A549 treated with Hydrocortisone at 1 μM for 4 hours (cell line): ENCODE measurements at places on chromosomes 4 and X. TPM values are rescaled to one million over a fixed set of nuclear protein-coding genes. Genes with fewer than 3 reads are reported as not detected.

SLC16A2 gene
- 17.8 to 25.1 TPM (median 19.9 TPM) in 5 replicates for total RNA-seq

CPE gene
- total RNA-seq: 1.4 to 1.9 TPM (median 1.7 TPM) in 5 replicates

DCK gene
- 13.1 to 22.5 TPM (median 17.6 TPM) in 5 replicates for total RNA-seq

TKTL1 gene
- total RNA-seq: 0.05 to 0.14 TPM (median 0.07 TPM) in 3 of 5 replicates, not detected in the others

IQSEC2 gene
- total RNA-seq: 31.4 to 44.5 TPM (median 40.5 TPM) in 5 replicates

GPR50 gene
- 0.13 to 0.32 TPM (median 0.24 TPM) in 5 replicates for total RNA-seq

TBC1D25 gene
- 10.0 to 16.4 TPM (median 12.6 TPM) in 5 replicates for total RNA-seq

LUZP4 gene
- not detected in 5 replicates for total RNA-seq
